ENCODE measurements at places on chromosomes 5 and 9. TPM values are rescaled to one million over a fixed set of nuclear protein-coding genes. Genes with fewer than 3 reads are reported as not detected.

SMIM33 gene
- 0.39 TPM for total RNA-seq

SPATA31A3 gene
- not detected for total RNA-seq

GARNL3 gene
- 1.5 TPM for total RNA-seq

ERCC6L2 gene
- 33.7 TPM for total RNA-seq

DNA sequence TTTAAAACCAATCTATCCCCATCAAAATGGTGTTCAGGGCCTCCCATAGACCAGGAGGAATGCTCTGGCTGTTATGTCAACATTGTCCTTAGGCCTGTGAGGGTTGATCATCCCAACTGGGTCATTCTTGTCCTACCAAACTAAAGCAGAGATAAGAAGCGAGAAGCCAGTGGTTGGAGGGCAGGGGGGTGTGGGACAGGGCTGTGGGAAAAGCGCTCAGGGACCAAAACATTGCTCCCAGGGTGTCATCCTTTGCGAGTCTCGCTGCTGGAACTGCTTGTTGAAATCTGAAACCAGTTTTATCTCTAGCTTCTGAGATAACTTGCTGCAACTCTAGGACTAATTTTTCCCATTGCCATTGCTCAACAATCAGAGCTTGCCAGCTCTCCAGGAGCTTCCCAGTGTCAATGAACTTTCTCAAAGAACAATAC is 48.1 kb downstream of the SPATA31C2 start:
- no peak overlapping the region for H3K27ac ChIP-seq
- H3K4me1 ChIP-seq: no peaks in the 10 kb centered on the region
- H3K36me3 ChIP-seq: no peaks in the 10 kb centered on the region
- H3K27me3 ChIP-seq: peaks cover 3% of the 10 kb centered on the region
- H3K4me3 ChIP-seq: no peak overlapping the region
- DNase-seq: no peak

DNA sequence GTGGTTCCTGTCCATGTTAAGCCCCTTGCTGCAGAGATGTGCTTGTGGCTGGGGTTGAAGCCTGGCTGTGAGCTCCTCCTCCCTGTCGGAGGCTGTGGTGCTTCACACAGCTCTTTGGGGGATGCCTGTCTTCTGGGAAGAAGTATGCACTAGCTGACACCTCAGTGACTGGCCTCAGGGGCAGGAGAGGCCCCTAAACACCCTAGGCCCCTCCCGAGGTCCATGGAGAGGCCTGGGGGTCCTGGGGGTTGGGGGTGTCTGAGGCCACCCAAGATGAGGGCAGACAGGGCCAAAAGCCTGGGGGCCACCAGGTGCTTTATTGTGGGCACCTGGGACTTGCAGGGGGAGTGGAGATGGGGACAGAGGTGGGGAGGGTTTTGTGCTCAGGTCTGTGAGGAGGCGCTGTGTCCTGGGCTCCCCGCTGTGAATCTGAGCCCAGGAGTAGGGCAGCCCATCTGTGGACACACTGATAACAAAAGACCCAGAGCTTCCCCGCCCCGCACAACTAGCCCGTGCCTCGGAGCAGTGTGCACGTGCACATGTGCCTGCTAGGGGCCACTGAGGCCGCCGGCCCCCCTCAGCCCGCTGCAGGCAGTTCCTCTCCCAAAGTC is 92.0 kb downstream of the PHF2 start:
- no peak for DNase-seq
- no peaks in the 10 kb centered on the region for H3K4me1 ChIP-seq
- no peak overlapping the region for H3K4me3 ChIP-seq
- no peaks in the 10 kb centered on the region for H3K27me3 ChIP-seq

- no peak overlapping the region for H3K4me3 ChIP-seq
- peaks cover 20% of the 10 kb centered on the region for H3K4me1 ChIP-seq
- no peak overlapping the region for H3K27ac ChIP-seq
Measured at GRCh38 chr9:111984086-111984802, 87.6 kb downstream of the UGCG start.

GRCh38 chr5:118553662-118554061 is 434.7 kb downstream of the DTWD2 start:
- no peaks in the 10 kb centered on the region for H3K27me3 ChIP-seq
- DNase-seq: no peak
- H3K4me1 ChIP-seq: no peaks in the 10 kb centered on the region
- H3K27ac ChIP-seq: no peak overlapping the region
- no peak overlapping the region for H3K4me3 ChIP-seq

DNA sequence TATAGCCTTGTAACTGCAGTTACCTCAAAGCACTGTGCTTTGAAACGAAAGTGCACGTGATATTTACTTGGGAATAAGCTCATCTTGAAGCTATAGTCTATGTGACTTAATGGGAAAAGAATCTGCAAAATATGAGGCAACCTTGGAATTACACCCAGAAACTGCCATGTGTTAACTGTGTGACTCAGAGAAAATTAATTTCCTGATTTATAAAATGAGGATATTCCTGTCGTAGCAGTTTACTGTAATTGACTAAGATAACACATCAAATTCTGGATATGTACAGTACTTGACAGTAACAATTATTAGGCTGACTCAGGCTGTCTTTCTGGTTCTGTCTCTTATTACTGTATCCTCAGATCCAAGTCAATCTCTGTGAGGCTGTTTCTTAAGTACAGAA is 1079.9 kb upstream of the ACO1 start:
- DNase-seq: no peak
- H3K4me1 ChIP-seq: peaks cover 16% of the 10 kb centered on the region
- H3K4me3 ChIP-seq: no peak overlapping the region
- H3K36me3 ChIP-seq: no peaks in the 10 kb centered on the region

- no peaks in the 10 kb centered on the region for H3K27me3 ChIP-seq
- H3K4me3 ChIP-seq: no peak overlapping the region
- DNase-seq: no peak
- peaks cover 21% of the 10 kb centered on the region for H3K4me1 ChIP-seq
- H3K36me3 ChIP-seq: no peaks in the 10 kb centered on the region
Measured at GRCh38 chr9:19138084-19138483, 10.8 kb upstream of the PLIN2 start.

GRCh38 chr5:61687371-61687770 is 355.3 kb downstream of the ZSWIM6 start:
- no peaks in the 10 kb centered on the region for H3K4me1 ChIP-seq
- peaks cover 3% of the 10 kb centered on the region for H3K27me3 ChIP-seq
- H3K4me3 ChIP-seq: no peak overlapping the region
- H3K36me3 ChIP-seq: no peaks in the 10 kb centered on the region
- H3K27ac ChIP-seq: no peak overlapping the region

DNA sequence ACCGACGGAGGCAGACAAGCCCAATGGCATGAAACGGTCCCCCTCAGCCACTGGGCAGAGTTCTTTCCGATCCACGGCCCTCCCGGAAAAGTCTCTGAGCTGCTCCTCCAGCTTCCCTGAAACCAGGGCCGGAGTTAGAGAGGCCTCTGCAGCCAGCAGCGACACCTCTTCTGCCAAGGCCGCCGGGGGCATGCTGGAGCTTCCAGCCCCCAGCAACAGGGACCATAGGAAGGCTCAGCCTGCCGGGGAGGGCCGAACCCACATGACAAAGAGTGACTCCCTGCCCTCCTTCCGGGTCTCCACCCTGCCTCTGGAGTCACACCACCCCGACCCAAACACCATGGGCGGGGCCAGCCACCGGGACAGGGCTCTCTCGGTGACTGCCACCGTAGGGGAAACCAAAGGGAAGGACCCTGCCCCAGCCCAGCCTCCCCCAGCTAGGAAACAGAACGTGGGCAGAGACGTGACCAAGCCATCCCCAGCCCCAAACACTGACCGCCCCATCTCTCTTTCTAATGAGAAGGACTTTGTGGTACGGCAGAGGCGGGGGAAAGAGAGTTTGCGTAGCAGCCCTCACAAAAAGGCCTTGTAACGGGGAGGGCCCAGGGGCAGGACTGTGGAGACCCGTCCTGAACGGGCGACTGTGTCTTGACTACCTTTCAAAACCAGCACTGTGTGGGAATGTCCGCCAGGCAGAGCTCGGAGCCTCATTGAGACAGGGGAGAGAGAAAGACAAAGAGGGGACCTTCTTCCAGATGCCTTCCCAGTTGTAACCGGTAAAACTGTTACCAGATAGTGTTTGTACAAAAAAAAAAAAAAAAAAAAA is 29.9 kb downstream of the CD180 start:
- H3K27me3 ChIP-seq: no peaks in the 10 kb centered on the region
- H3K4me1 ChIP-seq: peaks cover 70% of the 10 kb centered on the region
- H3K36me3 ChIP-seq: peaks cover 35% of the 10 kb centered on the region
- H3K27ac ChIP-seq: peak overlapping the region; percentile 94

DNA sequence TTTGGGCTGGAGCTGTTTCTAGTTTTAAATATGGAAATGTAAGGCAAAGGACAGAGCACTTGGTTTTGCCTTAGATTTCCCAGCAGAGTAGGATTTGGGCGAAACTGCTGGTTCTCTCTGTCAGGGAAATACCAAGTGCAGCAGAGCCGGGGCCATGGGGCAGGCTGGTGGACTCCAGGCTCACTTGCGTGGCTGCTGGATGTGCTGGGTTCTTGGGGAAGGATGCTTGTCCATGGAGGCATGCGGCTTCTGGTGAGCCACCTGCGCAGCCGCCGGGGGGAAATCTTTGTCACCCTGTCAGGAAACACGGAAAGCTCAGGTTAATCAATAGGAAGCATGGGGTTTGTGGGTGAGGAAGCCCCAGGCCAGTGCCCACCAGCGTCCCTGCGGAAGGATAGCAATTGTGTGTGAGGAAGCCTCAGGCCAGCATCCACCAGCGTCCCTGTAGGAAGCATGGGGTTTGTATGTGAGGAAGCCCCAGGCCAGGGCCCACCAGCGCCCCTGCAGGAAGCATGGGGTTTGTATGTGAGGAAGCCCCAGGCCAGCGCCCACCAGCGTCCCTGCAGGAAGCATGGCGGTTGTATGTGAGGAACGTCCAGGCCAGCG is 80.1 kb downstream of the DAP start:
- H3K4me3 ChIP-seq: no peak overlapping the region
- peaks cover 12% of the 10 kb centered on the region for H3K4me1 ChIP-seq
- no peaks in the 10 kb centered on the region for H3K27me3 ChIP-seq

DNA sequence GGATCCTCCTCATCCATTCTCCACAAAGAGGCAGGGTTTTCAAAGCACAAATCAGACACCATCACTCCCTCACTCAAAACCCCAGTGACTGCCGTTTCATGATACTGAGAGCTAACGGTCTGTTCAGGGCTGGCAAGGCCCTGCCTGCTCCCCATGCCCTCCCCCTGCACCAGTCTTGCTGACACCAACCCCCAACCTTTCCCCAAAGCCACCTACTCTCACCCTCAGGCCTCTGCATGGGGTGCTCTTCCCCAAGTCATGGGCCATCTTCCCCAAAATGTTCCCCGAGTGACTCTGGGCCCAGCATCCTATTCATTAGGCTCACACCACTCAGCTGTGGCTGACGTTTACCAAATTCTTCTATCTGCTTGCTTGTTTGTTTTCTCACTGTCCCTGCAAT is 21.7 kb upstream of the OLFM1 start:
- H3K27ac ChIP-seq: no peak overlapping the region
- no peaks in the 10 kb centered on the region for H3K36me3 ChIP-seq
- no peak overlapping the region for H3K4me3 ChIP-seq
- no peaks in the 10 kb centered on the region for H3K4me1 ChIP-seq
- no peaks in the 10 kb centered on the region for H3K27me3 ChIP-seq
- no peak for DNase-seq

DNA sequence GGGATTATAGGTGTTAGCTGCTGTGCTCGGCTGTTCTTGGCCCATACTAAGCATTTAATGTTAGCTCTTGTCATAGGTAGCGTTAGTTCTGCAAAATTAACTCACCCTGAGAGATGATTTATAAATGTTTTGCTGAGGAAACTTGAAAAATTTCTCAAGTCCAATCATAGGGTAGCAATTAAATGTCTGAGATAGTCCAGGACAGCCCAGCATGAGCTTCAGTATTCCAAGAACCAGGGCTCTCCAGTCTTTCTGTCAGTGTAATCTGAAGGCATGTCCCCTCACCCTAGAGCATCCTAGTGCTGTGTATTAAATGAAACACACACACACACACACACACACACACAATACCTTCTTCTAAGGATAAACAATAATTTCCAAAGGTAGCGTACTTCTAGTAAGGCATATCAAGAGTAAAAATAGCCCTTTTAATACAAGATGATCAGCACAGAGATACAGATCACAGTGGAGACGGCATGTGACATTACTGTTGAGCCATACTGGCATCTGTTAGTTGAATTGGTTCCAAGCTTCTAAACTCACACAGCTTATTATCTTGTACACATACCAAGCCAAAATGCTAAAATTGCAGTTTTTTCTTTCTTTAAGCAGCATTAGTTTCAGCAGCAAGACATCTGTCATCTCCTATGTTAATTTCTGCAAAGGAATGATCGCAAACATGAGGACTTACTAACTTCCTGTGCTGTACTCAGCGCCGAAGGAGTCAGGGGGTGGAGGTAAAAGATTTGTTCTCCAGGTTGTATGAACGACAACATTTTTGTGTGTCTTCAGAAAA is 46.3 kb upstream of the JMY start:
- H3K4me1 ChIP-seq: no peaks in the 10 kb centered on the region
- no peak for DNase-seq
- H3K27me3 ChIP-seq: peaks cover 3% of the 10 kb centered on the region
- no peak overlapping the region for H3K27ac ChIP-seq

DNA sequence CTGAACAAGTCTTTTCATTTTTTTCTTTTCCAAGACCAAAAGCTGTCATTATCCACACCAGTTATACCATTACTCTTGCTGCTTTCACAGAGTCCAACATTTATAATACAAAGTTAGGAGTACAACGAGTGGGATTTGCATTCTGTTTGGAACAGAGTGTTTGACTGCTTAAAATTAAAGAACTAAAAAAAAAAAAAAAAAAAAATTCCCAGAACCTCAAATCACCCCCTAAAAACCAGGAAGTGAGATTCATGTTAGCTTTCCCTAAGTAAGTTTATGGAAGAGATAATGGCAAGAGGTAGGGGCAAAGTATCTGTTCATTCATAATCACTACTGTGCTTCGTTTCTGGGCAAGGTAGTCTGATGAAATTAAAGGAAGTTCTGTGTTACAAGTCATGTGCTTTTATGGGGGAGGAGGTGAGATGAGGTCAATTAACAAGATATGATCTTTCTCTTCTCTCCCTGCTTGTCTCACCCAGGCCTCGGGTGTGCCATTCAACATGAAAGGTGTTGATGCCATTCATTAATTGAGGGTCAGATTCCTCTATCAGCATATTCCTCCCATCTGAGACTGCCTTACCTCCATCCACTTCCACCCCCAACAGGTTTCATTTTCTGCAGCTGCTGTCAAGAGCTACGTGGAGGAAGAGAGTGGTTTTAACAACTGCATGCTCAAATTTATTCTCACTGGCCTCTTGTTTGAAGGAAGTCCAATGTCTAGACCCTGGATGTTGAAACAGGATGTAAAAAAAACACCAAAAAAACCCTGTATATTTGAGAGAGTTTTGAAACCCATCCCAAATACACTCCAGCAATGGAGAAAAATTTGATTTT is 58.1 kb downstream of the MARCHF3 start:
- H3K4me1 ChIP-seq: peaks cover 47% of the 10 kb centered on the region
- H3K27me3 ChIP-seq: no peaks in the 10 kb centered on the region
- peak overlapping the region; percentile 90 for H3K27ac ChIP-seq
- H3K4me3 ChIP-seq: peak overlapping the region; percentile 58
- peak; percentile 31 for DNase-seq

DNA sequence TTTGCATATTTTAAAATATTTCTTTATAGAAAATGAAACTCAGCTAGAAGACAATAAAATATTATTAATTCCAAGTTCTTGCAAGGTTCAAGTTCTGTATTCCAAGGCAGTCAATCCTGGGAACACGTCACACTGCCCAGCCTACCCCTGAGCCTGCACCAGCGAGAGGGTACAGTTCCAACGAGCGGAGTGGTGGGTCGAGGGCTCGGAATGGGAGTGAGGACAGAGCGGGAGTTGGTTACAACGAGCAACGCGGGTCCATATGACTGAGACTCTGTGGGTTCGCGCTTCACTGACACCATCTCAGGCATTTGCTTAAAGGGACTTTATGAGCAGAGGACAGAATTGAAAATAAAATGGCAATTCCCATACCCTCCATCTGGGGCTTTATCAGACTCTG is 40.0 kb upstream of the SPTLC1 start:
- no peak overlapping the region for H3K4me3 ChIP-seq
- H3K4me1 ChIP-seq: no peaks in the 10 kb centered on the region
- peaks cover 3% of the 10 kb centered on the region for H3K27me3 ChIP-seq
- no peak overlapping the region for H3K27ac ChIP-seq
- H3K36me3 ChIP-seq: no peaks in the 10 kb centered on the region

All from activated T-helper 1 cell treated with anti-CD3 and anti-CD28 coated beads, Interleukin-12 subunit alpha, Interleukin-12 subunit beta, Interleukin-2, Interleukin-4 antibody, amounts not matched to agents 30 ng/mL and 10 ng/mL and 1 ng/mL, durations not matched to agents 14 hours and 24 hours and 36 hours (primary cell).